ENCODE measurements at places on chromosomes 4 and X.

GRCh38 chr4:165548702-165549101 lies 169.9 kb downstream of the CPE start:
- DNase-seq, result no peak

DNA sequence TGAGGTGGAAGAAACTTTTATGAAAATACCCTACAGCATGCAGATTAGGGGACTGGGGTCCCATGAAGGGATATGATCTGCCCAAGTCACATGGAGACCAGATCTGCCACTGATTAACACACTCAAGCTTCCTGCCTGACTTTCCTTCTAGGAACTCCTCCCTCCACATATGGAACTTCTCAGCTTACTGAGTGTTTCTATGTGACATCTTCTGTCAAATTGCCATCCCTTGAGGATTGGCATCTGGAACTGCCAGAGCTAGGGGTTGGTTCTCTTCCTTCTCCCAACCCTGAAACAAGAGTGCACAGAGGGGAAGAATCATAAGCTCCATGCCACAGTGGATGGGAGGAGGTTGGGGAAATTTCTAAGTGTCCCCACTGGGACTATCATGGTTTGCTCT lies 150.6 kb upstream of the MBNL3 start:
- no peak for DNase-seq

DNA sequence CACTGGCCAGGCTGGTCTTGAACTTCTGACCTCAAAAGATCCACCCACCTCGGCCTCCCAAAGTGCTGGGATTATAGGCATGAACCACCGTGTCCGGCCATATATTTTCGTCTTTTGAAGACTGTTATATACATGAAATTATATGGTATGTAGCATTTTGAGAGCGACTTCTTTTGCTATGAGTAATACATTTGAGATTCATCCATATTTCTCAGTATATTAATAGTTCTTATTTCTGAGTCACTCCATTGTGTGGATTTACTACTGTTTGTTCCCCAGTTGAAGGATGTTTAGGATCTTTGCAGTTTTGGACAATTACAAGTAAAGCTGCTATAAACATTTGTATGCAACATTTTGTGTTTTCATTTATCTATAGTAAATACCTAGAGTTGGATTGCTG lies 34.9 kb downstream of the GNL3L start:
- no peak for DNase-seq

DNA sequence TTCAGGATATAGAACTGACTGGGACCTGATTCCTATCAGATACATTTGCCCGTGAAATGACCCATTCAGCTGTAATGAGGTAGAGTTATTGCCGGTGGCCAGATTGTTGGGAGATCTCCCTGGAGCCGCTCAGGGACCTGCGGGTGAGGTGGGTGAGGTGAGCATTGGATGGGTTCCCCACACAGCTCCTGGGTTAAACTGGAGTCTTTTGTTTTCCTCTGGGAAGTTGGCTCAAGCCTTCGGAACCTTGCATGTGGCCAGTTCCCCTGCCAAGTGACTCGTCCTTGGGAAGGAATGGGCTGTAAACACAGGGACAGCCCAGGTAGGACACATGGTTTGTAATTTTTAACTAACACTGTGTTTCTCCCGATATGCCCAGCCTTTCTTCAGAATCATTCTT lies 31.6 kb upstream of the KIT start:
- peak; percentile 24 for DNase-seq

GRCh38 chr4:94032754-94033153 lies 174.9 kb upstream of the SMARCAD1 start:
- peak; percentile 3 for DNase-seq

- DNase-seq, result no peak
Observed at GRCh38 chrX:65894133-65894532, 145.7 kb downstream of the VSIG4 start.

- peak; percentile 27 for DNase-seq
Observed at GRCh38 chr4:67779631-67780030, 25.4 kb upstream of the GNRHR start.

- peak; percentile 77 for DNase-seq
Observed at GRCh38 chrX:63656871-63657580, 128.0 kb downstream of the ARHGEF9 start.

All from M059J (cell line).